Muscle of arm (tissue), 14 donors: ENCODE measurements at places on chromosomes 7 and 10.

DNA sequence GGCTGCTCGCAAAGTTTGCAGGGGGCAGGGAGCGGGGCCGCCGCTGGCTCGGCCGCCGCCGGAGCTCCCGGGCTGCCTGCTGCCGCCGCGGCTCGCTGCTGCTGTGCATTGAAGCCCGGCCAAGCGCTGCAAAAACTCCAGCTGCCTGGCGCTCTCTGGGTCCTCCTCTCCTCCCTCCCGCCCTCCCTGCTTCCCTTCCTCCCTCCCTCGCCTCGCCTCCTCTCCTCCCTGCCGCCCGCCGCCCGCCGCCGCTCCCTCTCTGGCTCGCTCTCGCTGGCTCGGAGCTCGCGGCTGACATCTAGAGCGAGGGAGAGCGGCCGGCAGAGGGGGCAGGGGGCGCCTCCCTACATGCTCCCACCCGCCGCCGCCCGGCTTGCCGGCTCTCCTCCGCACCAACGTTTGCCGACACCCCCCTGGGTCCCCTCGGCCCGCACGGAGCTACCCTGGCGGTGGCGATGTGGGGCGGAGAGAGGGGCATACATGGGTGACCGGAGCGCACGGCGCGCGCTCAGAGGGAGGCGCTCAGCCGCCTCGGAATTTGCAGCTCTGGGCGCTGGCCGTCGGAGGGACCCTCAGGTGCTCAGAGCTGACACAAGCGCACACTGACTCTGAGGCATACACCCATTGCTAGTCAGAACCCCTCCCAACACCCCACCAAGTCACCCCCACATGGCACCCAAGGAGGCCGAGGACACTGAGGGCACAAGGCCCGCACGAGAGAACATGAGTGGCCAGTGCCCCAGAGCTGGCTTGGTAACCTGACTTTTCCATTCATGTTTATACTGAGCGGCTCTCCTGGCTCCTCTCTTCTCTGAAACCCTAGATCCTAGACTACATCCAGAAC, 1.2 kb upstream of the PLXNA4 start:
- DNase-seq: peak; percentile 82

DNA sequence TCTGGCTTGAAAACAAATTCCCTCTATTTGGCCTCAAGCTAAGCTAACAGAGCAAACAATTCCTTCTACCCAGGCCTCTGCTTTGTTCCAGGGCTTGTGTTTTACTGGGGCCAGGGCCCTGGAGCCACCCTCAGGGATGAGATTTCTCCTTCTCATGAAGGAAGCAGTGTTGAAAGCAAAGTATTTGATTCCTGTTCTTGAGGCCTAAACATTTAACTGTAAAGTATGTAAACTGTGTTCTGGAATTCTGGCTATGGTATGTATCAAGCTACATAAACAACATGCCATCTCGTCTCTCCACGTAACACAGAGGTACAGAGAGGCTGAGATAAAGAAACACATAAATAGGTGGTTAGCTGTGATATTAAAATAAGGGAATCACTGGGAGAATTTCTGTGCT, 81.8 kb downstream of the HERPUD2 start:
- no peak for DNase-seq

GRCh38 chr7:24767878-24768569, 10.8 kb upstream of the GSDME start:
- DNase-seq: no peak

- DNase-seq: no peak
Observed at GRCh38 chr7:30323006-30323355, 38.6 kb downstream of the ZNRF2 start.

DNA sequence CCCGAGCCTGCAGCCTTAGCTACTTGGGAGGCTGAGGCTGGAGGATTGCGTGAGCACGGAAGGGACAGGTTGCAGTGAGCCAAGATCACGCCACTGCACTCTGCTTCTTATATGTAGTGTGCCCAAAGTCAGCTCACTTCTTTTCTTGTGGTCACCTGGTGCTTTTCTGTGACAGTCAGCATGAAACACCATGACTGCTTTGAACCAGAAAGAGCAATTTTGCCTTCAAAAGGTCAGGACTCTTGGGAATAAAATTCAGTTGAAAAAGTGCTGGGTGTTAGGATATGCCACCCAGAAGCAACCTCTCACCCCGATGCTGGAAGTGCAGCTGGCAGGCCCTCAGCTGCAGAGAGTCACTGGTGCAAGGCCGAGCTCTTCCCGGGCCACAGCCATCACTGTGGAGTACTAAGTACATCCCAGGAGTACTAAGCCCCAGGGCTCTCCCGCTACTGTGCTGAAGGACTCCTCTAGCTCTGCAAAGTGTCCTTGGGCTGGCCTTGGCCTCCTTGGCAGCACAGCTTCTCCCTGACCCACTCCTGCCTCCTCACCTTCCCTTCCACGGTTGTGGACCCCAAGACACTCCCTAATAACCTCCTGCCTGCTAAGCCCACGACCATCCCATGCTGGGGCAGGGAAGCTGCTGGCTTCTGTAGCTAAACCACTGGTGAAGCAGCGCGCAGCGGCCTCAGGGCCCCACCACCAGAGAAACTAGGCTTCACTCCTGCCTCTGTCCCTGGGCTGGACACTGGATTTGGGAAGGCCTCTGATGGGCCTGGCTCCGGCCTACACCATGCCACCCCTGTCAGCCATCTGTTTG, 17.6 kb upstream of the GDI2 start:
- no peak for DNase-seq

DNA sequence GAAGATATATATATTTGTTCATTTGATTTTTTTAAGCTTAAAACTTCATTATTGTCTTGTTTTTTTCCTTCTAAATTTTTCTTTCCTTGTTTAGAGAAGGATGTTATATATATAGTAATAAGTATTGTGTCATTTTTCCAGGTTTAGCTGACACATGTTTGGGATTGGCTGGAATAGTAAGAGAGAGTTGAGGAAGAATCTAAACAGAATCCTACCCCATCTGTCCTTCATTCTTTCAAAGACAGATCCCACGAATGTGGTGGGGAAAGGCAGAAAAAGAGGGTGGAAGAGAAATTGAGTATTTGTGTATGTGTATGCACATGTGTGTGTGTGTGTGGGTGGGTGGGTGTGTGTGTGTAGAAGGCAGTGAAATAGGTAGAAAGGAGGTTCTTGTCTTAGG, 132.4 kb downstream of the SVIL start:
- DNase-seq: no peak
